Uterus (tissue), 4 donors: ENCODE measurements at places on chromosomes 2 and 18. TPM values are rescaled to one million over a fixed set of nuclear protein-coding genes. Genes with fewer than 3 reads are reported as not detected.

DNA sequence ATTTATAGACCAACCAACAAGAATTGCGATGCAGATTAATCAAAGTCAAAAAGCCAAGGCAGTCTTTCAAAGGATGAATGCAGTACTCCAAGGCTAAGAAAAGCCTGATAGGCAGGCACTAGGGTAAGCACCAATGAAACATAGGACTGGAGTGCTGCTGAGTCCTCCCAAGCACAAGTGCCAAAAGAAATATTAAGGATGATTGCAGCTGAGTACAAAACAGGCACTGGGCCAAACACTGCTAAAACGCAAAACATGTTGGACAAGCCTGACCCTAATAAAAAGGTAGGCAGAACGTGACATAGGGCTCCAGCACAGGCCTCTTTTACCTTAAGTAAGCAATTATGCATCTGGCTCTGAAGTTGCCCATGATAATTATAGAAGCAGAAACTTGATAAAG lies 160.1 kb upstream of the LRP1B start:
- no peak overlapping the region for H3K27ac ChIP-seq
- no peaks in the 10 kb centered on the region for H3K36me3 ChIP-seq
- no peak for DNase-seq
- H3K4me3 ChIP-seq = no peak overlapping the region
- no peaks in the 10 kb centered on the region for H3K27me3 ChIP-seq

DNA sequence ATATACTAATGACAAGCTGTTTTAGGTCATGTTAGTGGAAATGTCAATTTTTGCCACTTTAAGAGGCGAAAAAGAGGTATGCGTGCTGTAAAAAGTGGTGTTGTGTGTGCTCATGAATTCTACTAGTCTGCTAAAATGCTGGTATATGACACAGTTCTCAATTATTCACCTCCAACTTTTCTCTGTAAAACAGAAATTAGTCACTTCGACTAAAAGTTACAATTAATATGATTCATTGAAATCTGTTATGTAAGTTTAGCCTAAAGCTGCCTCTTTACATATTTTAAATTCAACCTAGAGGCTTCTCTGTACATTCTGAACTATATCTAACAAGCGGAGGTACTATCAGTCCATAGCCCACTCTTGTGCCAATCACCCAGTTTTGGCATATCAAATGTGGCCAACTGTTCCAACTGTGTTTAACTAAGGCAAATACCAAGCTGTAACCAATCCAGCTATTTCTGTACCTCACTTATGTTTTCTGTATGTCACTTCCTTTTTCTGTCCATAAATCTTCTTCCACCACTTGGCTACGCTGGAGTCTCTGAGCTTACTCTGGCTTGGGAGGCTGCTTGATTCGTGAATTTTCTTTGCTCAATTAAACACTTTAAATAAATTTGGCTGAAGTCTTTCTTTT lies 20.8 kb downstream of the BAZ2B start:
- no peak overlapping the region for H3K4me3 ChIP-seq
- DNase-seq = no peak
- H3K27ac ChIP-seq = no peak overlapping the region

GRCh38 chr2:165494573-165494972 lies 25.1 kb downstream of the CSRNP3 start:
- no peak overlapping the region for H3K4me3 ChIP-seq
- no peaks in the 10 kb centered on the region for H3K4me1 ChIP-seq

The CAPN14 gene
- total RNA-seq = 0.14 TPM

DNA sequence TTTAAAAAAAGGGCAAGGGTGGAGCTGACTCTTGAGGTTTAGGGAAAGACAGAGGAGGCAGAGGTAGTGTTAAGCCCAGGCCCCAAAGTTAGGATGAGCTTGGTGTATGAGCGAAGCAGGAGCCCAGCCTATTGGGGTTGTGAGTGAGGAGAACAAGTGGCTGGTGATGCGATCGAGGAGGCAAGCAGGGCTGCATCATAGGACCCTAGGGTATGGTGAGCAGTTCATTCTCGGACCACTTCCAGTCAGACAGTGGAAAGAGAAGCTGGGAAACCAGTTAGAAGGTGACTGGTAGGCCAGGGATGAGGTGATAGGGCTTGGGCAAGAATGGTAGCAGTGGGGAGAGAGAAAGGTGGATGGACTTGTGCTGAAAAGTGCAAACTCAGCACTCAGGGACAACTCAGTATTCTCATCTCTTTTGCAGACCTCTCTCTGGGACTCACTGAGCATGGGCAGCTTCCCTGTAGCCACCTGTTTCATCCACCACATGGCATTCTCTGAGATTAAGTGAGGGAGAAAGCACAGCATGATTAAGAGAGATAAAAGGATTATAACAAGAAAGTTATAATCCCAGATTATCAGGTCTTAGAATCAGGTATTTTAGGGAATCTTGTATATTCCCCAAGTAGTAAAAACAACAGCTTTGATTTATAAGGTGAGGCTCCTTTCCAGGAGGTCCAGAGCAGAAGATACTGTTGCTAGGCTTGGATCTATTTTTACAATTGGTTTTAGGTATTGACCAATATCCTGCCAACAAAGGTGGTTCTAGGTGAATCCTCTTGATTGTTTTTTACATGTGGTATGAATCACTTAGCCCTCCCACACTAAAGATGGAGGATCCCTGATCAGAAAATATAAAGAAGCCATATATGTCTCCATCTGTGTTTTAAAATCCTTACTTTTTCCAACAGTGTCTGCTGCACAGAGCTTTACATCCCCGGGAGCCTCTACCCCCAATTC lies 38.3 kb downstream of the XRCC5 start:
- no peaks in the 10 kb centered on the region for H3K4me1 ChIP-seq
- no peaks in the 10 kb centered on the region for H3K27me3 ChIP-seq
- no peak for DNase-seq
- H3K4me3 ChIP-seq = no peak overlapping the region
- no peak overlapping the region for H3K27ac ChIP-seq
- no peaks in the 10 kb centered on the region for H3K36me3 ChIP-seq

- H3K4me1 ChIP-seq = no peaks in the 10 kb centered on the region
- H3K27ac ChIP-seq = no peak overlapping the region
- no peaks in the 10 kb centered on the region for H3K36me3 ChIP-seq
- DNase-seq = no peak
Measured at GRCh38 chr2:182558564-182558963, 131.7 kb upstream of the PDE1A start.

DNA sequence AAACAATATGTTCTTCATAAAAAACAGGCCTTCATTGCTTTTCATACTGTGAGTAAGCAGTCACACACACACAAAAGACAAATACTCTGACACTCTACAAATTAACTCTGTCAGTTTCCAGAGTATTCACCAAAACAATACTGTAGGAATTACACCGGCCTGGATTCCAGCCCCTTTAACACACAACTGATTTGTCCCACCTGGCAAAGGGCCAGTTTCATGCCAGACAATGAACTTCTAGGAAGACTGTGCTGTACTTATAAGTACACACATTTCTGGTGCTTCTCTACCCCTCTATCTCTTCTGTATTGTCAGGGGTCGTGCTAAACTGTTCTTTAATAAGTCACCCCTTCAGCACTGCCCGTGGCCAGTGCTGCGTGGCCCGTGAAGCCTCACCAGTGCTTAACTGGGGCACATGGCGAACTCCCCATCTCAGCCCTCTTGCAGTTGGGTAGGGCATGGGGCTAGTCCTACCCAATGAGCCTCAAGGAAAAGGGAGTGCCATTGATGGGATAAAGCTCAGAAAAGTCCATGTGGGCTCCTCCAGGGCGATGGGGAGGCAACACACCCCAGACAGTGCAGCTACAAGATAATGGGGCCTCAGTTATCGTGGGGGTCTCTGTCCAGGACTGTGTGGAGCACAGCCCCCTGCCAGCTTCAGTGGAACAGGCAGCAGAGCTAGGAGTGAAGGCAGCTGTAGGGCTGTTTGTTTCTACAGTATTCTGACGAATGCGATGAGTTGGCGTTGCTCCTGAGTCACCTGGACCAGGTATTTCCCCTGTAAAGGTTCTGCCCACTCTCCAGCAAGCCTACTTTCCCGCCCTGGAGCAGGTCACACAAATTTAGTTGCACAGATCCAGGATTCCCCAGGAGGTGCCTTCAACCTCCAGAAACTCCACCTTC lies 99.0 kb downstream of the SP3 start:
- H3K4me1 ChIP-seq = no peaks in the 10 kb centered on the region
- H3K36me3 ChIP-seq = no peaks in the 10 kb centered on the region
- peak overlapping the region; percentile 71 for H3K27ac ChIP-seq
- no peaks in the 10 kb centered on the region for H3K27me3 ChIP-seq

- DNase-seq = no peak
- H3K4me3 ChIP-seq = no peak overlapping the region
- no peaks in the 10 kb centered on the region for H3K4me1 ChIP-seq
- no peak overlapping the region for H3K27ac ChIP-seq
Measured at GRCh38 chr2:197851451-197851850, 47.1 kb downstream of the PLCL1 start.

DNA sequence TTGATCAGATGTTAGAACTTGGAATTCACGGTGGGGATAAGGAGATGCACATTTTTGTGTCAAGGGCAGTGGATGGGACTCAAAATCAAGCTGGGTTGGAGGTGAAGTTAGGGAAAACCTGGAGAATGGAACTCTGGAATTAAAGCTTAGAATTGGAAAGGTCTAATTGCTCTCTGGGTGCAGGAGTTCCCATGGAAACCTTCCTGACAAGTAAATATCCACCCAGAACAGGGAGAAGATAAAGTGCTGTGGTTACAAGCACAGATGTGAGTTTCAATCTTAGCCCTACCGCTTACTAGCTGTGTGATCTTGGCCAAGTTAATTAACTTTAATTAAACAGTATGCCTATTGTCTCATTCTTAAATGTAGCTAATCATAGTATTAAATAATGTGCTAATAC lies 71.3 kb upstream of the TCF7L1 start:
- DNase-seq = no peak
- no peaks in the 10 kb centered on the region for H3K27me3 ChIP-seq
- H3K4me3 ChIP-seq = no peak overlapping the region
- no peak overlapping the region for H3K27ac ChIP-seq

DNA sequence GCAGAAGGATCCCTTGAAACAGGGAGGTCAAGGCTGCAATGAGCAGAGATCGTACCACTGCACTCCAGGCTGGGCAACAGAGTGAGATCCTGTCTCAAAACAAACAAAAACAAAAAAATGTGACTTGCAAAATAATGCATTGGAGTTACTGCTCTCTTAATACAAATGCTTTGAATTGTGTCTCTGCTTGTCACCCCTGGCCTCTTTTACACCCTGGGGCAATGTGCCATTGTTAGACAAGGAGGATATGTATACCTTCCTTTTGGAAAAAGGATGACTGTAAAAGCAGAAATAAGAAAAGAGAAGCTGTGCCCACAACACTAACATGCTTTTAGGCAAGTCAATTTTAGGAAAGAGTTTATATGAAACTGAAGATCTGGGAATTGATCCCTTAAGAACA lies 20.8 kb upstream of the C2orf74 start:
- no peak for DNase-seq
- H3K4me3 ChIP-seq = no peak overlapping the region
- no peaks in the 10 kb centered on the region for H3K36me3 ChIP-seq
- H3K27ac ChIP-seq = no peak overlapping the region
- no peaks in the 10 kb centered on the region for H3K27me3 ChIP-seq
- no peaks in the 10 kb centered on the region for H3K4me1 ChIP-seq
